ENCODE measurements at places on chromosomes 1 and 21.

DNA sequence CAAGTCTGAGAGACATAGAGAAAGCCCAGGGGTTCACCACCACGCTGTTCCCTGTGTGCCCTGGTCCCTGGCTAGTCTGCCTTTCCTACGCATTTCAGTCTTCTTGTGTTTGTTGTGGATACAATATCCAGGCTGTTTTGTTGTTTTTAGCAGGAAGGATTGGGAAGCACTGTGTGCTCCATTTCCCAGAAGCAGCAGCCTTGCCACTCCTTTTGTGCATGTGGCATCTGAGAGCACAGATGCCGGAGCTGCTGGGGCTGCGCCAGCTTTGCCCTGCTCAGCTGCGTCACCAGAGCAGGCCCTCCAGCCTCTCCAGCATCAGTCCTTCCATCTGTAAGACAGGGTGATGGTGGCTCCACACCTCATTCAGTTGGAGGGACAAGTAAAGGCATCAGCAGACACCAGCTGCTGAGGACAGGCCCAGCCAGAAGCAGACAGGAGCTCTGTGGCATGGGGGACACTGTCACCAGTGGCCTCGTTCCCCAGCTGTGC lies 94.4 kb upstream of the COL6A1 start:
- no peak for DNase-seq

GRCh38 chr1:98001764-98002163 lies 80.9 kb upstream of the DPYD start:
- DNase-seq: no peak

DNA sequence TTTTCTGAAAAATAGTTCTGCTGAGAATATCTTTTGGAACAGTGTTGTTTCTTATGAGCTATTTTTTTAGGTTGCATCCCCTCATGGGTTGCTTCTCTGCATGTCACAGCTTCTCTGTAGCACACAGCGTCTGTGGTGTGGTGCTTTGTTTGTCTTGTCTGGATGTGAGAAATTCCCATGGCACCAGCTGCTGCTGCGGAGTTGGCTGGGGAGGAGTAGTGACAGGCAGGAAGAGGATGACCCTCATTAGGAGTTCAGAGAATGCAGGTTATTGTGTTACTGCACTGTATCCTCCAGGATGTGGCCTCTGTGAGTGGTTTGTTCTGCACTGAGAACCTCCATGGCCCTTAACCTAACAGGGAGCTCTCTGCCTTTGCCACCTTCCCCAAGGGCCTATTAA lies 64.8 kb downstream of the TSEN15 start:
- no peak for DNase-seq

DNA sequence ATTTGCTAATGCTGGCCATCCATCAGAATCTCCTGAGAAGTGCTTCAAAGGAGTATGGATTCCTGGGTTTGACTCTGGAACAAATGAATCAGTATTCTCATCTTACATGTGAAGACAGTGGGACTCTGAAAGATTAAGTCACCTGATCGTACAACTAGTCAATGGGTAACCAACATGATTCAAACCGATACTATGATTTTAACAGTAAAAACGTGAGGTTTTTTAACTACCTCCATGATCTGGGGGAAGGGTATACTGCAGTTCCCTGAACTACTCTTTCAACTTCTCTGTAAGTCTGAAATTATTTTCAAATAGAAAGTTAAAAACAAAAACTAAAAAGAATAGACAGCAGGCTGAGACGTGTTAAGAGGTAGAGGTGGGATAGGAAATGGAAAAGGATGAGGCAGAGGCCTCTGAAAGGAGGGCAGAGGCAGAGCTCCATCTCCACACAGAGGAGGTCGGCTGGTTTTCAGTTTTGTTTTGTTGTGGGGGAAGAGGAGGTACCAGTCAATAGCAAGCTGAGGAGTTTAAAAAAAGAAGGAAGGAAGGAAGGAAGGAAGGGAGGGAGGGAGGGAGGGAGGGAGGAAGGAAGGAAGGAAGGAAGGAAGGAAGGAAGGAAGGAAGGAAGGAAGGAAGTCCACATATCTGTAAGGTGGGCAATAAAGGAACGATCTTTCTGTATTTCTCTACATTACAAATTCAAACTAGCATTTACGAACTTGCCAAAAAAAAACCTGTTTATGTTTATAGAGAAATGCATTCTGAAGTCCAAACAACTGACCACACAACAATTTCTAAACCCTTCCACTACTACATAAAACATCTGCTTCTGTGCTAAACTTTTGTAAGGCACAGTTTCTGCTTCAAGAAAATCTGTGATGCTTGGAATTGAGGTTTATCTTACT lies 213.1 kb downstream of the RERE start:
- no peak for DNase-seq

DNA sequence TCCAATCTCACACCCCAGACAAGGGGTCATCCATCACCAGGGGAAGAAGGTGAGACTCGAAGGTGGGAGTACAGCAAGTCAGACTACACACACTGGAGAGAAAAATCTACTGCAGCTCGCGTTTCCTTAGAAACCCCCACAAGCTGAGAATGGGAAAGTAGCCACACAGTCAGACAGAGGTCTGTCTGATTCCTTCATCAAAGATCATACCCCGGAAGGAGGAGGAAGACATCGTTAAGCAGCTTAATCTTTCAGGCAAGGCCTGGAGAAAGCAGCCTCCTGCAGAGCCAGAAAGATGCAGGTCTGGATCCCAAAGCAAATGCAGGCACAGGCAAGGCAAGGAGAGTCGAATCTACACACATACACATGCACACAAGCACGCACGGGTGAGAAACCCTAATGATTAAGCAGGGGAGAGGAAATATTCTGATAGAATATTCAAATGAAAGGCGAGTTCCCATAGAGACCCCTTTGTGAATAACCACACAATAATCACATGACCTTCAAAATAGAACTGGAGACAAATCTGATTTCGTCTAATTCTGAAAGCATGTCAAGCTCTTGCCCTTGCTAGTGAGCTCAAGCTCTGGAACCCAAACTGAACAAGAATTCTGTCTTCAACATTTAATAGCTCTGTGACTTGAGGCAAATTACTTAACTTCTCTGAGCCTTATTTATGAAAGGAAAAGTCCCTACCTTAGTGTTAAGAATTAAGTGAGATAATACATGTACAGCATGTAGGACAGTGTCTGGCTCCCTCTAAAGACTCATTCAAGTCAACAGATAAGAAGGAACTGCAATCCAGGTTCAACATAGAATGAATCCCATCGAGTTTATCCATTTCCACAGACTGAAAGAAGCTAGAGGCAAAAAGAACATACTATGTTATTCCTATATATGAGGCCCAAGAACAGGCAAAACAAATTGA lies 387.8 kb downstream of the OMA1 start:
- no peak for DNase-seq

- no peak for DNase-seq
Observed at GRCh38 chr1:11472741-11473140, 6.2 kb upstream of the DISP3 start.
